Muscle of leg (tissue), 16 donors: ENCODE measurements at places on chromosomes 6 and 20.

GRCh38 chr20:15889514-15890256, 683.6 kb downstream of the KIF16B start:
- peak; percentile 66 for DNase-seq

- DNase-seq, result peak; percentile 34
Observed at GRCh38 chr6:24749297-24749696, 25.4 kb upstream of the GMNN start.

GRCh38 chr20:49285233-49285668, 7.4 kb upstream of the ZNFX1 start:
- no peak for DNase-seq

DNA sequence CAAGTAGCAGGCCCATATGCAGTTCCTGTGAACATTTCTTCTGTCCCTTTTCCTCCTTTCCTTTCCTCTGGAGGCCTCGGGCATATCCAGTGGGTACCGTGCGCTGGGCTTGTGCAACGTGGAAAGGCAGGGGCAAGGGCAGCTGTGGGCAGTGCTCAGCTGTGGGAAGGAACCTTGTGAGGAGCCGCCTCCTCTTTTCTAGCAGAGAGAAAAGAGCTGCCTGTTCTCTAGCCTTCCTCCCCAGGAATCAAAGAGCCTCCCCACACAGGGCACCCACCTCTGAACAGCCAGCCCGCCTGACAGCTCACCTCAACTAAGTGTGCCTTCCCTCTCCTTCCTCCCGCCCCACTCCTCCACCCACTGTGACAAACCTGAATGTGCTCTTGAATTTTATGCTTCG, 143.3 kb upstream of the HDDC2 start:
- DNase-seq, result no peak

- peak; percentile 39 for DNase-seq
Observed at GRCh38 chr6:42190554-42191183, 4.1 kb downstream of the GUCA1B start.

- DNase-seq, result no peak
Observed at GRCh38 chr6:98830146-98830545, 4.2 kb upstream of the POU3F2 start.

GRCh38 chr6:43229803-43230620, 731 bp upstream of the DNPH1 start:
- no peak for DNase-seq

DNA sequence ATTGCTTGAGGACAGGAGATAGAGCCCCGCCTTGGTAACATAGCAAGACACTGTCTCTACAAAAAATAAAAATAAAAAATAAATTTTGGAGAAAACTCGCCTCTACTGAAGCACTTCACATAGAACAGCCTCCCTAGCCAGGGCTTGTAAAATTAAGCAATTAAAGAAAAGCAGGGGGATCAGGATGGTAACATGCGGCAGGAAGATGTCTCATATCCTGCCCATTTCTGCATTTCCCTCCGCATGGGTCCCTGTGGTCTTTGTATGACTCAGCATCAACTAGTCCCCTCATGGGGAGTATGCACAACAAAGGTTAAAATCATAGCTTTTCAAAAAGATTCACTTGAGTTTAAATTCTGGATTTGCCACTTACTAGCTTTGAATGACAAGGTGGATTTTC, 379.0 kb downstream of the EPHA7 start:
- no peak for DNase-seq

DNA sequence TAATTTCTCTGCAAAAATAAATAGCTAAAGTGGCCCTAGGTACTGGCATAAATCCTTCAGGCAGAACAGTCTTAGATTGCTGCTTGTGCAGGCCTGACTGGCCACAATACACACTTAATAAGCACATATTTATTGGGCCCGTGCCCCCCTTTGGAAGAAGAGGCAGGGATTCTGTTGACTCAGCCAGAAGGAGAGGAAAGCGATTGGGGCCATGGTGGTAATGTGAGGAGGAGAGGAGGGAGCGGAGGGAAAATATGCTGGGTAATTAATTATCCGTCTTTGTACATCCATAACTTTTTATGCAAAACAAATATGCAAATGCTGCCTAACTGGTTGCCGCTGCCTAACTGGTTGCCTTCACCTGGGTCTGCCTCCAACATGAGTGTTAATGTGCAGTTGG, 36.2 kb downstream of the CD40 start:
- DNase-seq, result no peak

DNA sequence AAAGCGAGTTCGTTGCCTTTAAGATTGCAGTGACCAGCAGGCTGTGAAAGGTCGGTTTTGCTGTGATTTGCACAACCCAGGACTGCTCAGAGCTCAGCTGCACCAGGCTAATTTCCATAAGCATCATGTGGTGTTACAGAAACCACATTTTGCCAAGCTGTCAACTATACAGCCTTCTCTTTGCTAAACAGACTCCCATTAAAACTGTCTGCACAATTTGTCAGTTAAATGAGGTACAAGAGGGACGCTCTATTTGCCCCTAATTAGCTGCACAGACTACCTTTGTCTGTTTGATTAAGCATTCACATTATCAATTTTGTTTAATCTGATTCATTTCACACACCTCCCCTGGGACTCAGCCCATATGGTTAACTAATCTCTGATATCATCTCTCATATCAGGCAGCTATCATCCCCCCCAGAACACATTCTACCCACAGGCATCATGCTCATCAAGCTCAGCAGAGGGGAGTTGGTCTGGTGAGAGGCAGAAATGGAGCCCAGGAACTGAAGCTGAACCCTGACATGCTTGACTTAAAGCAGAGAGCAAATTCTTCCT, 62.1 kb downstream of the OLIG3 start:
- DNase-seq, result no peak

DNA sequence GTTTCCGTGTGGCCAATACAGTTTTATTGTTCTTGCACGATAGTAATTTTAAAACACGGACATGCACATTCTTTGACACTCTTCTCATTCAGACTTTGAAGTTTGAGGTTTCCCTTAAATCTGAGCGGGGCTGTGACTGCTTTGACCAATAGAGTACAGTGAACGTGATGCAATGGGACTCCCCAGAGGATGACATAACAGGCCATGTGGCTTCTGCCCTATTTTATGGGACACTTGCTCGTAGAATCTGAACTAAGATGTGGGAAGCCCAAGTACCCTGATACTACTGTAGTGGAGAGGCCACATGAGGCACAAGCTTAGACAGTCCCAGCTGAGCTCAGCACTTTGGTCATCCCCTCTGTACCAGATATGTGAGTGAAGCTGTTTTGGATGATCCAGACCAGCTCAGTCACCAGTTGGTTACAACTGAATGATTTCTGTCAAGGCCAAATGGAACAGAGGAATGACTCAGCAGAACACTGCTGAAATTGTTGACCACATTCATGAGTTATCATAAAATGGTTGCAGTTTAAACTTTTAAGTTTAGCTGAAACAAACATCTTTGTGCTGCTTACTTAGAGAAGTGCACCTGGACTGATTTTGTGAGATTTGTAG, 279.4 kb downstream of the RFPL4B start:
- DNase-seq, result no peak

- DNase-seq, result no peak
Observed at GRCh38 chr20:45935416-45936046, 1.0 kb downstream of the PCIF1 start.

- DNase-seq, result no peak
Observed at GRCh38 chr6:144429753-144430152, 144.6 kb downstream of the UTRN start.

DNA sequence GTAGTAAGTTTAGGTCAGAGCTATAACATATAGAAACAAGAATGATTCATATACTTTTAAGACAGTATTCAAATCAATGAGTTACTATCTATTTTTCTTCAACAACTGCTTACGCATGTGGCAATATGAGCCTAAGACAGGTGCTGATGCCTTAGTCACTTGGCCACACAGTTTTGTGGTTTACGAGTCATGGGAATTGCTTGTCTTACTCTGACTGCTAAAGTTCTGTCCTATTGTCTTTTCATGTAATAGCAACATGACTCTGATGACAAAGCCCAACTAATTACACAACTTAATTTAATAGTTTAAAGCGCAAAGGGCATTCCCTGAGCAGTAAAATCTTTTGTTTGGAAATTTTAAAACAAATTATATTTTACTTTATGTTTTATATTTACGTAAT, 159.3 kb upstream of the CENPW start:
- DNase-seq, result no peak

DNA sequence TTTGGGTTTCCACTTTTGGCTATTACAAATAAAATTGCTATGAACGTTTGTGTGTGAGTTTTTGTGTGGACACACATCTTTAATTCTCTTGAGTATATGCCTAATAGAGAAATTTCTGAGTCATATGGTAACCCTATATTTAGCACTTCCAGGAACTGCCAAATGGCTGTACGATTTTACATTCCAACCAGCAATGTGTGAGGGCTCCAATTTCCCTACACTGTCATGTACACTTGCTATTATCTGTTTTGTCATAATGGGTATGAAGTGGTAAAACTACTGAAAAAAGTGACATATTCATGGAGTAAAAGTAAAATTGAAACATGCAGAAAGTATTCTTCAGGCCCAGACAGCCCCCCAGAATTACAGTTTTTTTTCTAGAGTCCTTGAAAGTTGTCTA, 59.6 kb upstream of the ESR1 start:
- peak; percentile 37 for DNase-seq

- peak; percentile 93 for DNase-seq
Observed at GRCh38 chr6:45613656-45614055, 235.9 kb upstream of the SUPT3H start.

GRCh38 chr6:14871221-14871620, 374.6 kb upstream of the JARID2 start:
- peak; percentile 31 for DNase-seq

- peak; percentile 21 for DNase-seq
Observed at GRCh38 chr6:87237804-87238203, 82.4 kb downstream of the ZNF292 start.

DNA sequence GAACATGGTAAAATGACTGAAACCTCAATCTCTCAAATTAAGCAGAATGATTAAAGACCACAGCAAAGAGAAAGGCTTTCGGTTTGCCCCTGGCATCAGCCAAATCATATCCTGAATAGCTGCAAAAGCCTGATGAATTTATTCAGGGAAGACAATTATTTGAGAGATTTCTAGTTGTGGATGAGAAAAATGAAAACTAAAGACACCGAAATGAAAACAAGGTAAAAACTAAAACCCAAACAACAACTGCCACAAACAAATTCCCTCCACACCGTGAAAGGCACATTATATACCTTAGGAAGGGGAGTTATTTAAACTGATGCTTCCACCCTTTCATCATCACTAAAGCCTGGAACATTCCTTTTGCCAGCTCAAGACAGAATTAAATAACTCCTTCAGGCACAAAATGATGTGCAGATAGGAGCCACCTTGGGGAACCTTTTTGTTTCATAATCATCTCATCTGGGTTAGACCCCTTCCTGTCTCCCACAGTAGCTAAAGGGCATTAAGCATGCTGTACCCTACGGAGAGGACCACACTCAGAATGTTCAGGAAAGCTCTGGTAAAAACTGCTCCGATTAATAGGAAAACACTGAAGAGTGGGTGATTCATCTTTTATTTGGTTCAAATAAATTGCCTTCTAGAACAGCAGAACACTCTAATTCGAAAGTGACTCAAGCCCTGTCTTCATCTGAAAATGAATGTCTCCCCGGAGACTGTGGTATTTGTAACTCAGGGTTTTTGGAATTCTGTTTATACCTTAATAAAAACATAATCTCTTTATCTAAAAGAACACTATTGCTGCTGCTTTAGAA, 9.1 kb upstream of the ANKRD60 start:
- peak; percentile 47 for DNase-seq

- no peak for DNase-seq
Observed at GRCh38 chr6:166877906-166878305, 78.4 kb downstream of the RNASET2 start.

GRCh38 chr6:70241991-70242420, 60.9 kb downstream of the COL9A1 start:
- no peak for DNase-seq
